ENCODE measurements at places on chromosomes 5 and 9.

DNA sequence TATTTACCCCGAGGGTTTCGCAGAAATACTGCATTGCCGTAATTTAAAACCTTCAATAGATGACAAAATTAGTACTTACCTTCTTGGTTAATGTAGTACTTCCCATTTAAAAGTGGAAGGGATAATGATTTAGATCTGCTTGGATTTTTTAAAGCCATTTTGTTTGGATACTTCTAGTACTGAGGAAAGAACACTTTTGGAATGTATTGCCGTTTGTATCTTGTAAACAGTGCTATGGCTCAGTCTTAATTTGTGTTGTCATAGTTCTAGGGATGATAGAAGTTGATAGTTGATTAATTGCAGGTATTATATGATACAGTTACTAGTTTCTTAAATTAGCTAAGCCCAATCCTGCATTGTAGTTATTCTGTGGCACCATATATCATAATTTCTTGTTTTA lies 33.1 kb downstream of the TNPO1 start:
- no peak for DNase-seq

- DNase-seq: no peak
Measured at GRCh38 chr5:169281625-169282024, 19.3 kb downstream of the SLIT3 start.

DNA sequence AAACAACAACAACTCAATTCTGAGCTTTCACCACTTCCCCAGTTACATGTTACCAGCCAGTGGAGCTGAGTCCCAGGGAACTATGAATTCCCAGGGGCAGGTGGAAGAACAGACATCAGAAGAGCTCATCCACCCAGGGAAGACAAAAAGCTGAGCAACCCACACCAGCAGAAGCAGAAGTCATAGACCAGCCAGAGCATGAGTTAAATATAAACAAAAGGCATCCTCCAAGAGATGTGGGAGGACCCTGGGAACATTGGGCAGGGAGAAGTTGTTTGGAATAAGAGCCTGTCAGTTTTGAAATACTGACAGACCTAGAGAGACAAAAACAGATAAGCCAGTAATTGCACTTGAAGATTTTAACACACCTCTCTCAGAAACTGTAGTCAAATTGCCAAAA lies 102.3 kb upstream of the LMX1B start:
- no peak for DNase-seq

DNA sequence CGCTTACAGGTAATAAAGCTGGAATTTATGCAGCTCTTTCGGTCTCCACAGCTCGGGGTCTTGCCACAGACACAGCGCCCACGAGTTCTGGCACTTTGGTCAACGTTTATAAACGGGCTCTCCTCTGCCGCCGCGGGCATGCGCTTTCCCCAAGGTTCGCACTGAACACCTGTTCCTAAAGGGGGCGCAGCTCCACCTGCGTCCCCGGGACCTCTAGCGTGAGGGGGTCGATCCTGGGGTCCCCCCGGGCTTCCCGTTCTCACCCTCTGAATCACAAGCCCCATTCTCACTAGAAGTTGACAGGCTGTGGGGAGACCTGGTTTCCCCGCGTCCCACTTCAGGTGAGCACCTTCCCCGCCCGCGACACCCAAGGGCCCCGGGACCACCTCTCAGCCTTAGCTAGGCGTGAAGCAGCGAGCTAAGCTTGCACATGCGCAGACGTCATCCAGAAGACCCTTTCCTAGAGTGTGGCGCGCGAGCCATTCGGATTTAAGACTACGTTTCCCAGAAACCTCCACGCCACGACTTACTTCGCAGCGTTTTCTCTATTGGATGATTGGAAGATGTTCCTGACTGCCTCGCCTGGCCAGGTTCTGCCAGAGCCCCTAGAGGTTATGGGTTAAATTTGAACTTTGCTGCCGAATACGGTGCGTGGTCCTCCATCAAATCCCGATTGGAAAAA lies 21.3 kb upstream of the ZNF782 start:
- DNase-seq: peak; percentile 81

DNA sequence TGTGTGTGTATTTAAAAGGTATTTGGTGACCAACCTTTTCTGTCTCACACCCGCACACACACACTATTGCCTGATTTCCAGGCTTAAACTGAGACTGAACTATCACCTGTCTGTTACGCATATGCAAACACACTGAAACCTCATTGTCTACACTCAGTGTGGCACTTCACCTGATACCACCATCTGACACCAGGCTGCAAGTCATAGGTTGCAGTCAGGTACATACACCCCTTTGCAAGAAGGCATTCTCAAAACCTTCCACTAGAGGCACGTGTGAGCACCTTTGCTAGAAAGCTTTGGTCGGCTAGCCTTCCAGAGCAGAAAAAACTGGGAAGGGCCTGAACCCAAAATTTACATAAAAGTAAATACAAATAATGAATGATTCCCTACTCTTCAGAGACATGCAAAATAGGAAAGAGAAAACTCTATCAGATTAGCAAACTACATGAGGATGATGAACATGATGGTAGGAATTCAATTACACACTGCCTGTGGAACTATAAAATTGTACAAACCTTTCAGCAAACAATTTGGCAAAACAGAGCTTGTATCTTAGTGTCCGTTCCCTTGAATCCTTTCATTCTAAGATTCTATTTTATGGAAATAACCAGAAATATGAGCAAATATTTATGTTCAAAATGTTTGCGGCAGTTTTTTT lies 5.9 kb upstream of the FOXD1 start:
- peak; percentile 32 for DNase-seq

DNA sequence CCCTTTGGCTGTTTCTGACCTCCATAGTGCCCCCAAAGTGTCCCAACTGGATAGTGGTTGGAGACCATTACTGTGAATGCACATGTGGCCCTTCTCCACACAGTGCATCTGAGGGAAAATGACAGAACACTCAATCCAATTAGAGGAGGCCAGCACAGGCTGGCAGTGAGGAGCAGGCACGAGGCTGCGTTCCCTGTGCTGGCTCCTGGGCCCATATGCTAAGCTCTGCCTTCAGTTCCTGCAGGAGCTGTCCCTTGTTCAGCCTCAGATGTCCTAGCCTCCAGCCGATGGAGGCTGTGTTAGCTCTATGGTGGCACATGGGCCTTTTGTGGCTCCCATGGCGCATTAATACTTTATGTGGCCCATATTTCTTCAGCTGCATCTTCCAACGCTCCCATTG lies 35.8 kb downstream of the ALG2 start:
- DNase-seq: no peak

GRCh38 chr9:93156475-93157008 lies 22.5 kb upstream of the NINJ1 start:
- no peak for DNase-seq

DNA sequence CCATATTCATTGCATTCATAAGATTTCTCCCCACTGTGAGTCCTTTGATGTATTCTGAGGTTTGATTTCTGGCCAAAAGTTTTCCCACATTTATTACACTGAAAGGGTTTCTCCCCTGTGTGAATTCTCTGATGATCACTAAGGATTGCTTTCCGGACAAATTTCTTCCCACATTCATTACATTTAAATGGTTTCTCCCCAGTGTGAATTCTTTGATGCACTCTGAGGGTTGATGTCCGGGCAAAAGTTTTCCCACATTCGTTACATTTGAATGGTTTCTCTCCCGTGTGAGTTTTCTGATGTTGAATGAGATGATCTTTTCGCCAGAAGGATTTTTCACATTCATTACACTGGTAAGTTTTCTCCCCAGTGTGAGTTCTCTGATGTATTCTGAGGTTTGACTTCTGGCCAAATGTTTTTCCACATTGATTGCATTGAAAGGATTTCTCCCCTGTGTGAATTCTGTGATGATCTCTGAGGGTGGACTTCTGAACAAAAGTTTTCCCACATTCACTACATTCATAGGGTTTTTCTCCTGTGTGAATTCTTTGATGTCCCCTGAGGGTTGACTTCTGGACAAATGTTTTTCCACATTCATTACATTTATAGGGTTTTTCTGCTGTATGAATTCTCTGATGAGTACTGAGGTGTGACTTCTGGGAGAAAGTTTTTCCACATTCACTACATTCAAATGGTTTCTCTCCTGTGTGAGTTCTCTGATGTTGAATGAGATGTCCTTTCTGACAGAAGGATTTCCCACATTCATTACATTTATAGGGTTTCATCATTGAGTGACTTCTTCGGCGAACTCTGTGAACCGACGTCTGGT lies 18.8 kb downstream of the ZNF510 start:
- DNase-seq: no peak

- DNase-seq: no peak
Measured at GRCh38 chr5:67896311-67896929, 319.1 kb upstream of the PIK3R1 start.

GRCh38 chr5:137887831-137888230 lies 1.4 kb upstream of the PKD2L2 start:
- DNase-seq: no peak

DNA sequence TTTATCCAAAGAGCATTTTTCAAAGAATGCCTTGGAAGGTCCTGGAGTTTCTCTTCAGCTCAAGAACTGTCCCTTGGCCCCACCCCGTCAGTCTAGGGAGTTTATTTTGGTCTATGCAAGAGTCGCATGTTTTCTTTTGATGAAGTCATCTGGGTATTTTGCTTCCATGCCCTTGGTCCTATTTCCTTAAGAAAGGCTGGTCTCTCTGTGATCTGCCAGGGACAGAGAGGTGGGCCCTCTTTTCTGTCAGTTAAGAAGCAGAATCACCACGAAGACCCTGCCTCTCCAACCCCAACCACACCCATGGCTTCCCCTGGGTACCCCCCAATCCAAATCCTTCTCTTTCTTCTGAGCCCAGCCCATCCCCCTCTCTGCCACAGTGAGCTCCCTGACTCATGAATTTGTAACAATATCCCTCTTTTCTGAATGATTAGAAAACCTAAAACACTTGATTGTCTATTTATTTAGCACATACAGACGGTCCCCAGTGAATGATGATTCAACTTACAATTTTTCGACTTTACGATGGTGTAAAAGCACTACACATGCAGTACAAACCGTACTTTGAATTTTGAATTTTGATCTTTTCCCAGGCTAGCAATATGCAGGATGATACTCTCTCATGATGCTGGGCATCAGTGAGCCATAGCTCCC lies 163.5 kb upstream of the ADRA1B start:
- no peak for DNase-seq

DNA sequence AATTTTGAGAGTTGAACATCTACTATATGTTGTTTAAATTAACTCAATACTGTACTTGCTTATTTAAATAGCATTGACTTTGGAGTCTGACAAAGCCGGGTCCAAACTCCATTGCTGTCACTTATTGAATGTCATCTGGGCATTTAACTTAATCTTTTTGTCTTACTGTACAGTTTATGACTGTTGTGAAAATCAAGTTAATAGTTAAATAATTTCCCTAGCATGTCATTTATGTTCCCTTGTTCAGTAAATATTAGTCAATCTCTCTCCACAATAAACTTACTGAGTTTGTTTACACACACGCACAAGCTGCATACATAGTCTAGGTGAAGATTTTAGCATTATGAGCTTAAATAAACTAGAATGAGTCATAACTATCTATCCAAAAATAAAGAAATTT lies 6.3 kb upstream of the UGCG start:
- DNase-seq: no peak

GRCh38 chr5:42089705-42090104 lies 164.6 kb downstream of the FBXO4 start:
- DNase-seq: no peak

GRCh38 chr5:97553604-97554452 lies 370.8 kb upstream of the RIOK2 start:
- no peak for DNase-seq

DNA sequence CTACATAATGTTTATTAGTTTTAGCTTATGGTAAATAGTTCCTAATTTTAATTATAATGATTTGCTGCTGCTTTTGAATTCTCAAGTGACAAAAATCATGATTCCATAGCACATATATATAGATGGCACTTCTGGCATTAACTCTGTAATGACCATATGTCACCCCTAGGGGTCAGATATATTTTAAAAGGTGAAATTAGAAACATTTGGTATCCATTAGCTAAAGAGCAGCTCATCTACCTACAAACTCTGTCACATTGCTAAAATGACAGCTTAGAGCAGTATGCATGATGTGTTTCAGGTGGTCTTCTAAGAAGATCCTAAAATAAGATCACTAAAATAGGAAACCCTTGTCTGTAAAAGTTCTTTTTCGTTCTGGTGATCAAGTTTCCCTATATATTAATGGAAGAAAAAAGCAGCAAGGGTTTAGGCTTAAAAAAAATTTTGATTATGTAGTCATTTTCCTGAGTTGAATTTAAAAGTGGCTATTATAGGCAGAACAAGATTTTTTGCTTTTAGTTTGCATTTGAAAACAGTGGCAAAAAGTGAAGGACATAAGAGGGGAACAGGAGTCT lies 157.7 kb upstream of the POU5F2 start:
- no peak for DNase-seq

DNA sequence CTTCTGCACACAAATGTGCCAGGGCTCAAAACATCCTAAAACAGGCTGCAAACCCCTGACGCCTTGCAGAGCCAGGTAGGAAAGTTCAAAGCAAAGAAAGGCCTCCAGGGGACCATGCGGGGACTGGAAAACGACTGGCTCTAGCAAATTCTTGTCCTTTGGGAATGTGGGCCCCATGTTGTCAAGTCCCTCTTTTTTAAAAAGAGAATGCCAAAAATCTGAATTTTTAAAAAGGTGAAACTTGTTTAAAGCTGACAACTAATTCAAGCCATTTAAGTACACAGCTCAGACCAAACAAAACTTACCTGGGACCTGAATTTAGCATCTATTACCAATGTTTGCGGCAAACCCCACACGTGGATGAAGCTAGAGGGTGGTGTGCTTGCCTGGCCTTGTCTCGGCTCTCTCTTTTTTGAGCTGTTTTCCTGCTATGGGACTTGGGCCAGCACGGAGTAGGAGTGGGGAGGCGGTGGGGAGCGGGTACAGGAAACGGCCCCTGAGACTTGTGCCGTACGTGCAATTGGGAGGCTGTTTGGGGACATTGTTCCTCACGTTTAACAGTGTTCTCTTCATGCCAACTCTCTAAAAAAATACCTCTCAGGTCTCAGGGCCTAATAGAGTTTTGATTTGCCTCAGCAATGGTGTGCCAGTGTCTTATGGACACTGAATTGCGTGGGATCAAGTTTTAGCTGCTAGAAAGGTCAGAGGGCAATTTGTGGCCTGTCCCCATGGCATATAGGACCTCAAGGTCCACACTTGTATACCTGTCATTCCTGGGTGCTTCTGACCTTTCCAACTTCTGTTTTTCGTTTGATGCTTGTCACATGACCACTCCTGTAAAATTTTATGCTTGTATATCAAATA lies 15.1 kb upstream of the PHF19 start:
- no peak for DNase-seq

GRCh38 chr5:53779541-53779981 lies 219.1 kb downstream of the NDUFS4 start:
- no peak for DNase-seq

GRCh38 chr5:145943674-145944121 lies 7.3 kb downstream of the SH3RF2 start:
- DNase-seq: no peak

GRCh38 chr5:132622608-132623007 lies 35.4 kb upstream of the IL13 start:
- no peak for DNase-seq

DNA sequence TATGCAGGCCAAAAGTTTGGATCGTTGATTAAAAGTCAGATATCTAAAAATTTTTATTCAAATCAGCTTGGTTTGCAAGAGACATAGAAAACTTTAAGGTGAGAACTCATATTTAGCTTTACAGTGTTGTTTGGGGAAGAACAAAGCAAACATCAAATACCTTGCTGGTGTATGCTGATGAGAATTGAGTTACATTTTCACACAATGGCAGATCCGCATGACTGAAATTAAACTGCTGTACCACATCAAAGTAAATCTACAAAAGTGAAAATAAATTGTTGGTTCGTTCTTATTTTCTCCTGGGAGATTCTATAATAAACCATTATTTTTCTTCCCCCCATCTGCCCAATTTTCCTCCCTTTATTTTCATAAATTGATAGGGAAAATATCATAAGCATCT lies 198.2 kb upstream of the PCSK5 start:
- DNase-seq: no peak

All from upper lobe of left lung (tissue), 6 donors.